Activated CD8-positive, alpha-beta memory T cell treated with anti-CD3 and anti-CD28 coated beads for 1 hour (primary cell): ENCODE measurements at places on chromosomes 4 and X.

GRCh38 chr4:147629783-147630730 lies 12.9 kb downstream of the TMEM184C start:
- no peak for DNase-seq

DNA sequence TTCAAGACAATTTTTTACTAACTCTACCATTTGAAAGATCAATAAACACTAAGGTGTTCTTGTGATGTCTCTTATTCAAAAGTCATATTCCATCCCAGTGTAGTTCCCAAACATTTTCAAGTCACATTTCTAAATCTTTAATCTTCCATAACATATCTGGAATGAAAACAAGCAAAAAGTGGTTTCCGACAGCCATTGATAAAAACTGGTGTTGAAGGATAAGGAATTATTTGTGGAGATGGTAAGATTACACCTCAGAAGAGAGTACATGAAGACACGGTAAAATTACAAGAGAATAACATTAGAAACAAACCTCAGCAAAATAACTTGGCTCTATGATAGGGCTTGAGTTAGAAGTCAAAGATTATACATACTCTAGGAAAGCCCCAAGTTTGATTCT lies 4.3 kb downstream of the CHIC2 start:
- no peak for DNase-seq

GRCh38 chrX:74536832-74537371 lies 77.5 kb downstream of the RLIM start:
- DNase-seq = no peak

GRCh38 chr4:2076908-2077536 lies 17.9 kb downstream of the NAT8L start:
- DNase-seq = no peak

DNA sequence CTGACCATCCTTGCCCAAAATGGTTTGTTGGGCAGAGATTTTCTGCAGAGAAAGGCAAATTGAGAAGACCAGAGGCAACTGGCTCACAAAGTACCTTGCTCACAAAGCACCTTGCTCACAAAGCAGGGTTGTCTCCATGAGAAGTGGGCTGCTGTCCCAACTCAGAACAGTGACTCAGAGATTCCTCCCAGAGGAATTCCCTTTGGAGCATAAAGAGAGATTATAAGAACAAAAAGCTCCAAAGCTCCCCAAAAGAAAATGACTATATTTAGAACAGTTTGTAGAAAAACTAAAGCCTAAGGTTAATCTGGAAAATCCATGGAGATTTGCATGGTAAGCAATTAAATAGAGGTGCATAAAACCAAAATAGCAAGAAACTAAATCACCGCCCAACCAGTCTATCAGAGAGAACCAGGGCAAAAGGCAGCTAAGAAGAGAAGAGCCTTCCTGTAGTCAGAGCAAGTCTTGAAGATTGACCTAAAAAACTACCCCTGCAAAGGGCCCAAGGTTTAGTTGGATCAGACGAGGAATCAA lies 731.4 kb downstream of the FAT4 start:
- DNase-seq = no peak

- no peak for DNase-seq
These were observed 63.6 kb downstream of the HADH start for GRCh38 chr4:108053251-108053711.

DNA sequence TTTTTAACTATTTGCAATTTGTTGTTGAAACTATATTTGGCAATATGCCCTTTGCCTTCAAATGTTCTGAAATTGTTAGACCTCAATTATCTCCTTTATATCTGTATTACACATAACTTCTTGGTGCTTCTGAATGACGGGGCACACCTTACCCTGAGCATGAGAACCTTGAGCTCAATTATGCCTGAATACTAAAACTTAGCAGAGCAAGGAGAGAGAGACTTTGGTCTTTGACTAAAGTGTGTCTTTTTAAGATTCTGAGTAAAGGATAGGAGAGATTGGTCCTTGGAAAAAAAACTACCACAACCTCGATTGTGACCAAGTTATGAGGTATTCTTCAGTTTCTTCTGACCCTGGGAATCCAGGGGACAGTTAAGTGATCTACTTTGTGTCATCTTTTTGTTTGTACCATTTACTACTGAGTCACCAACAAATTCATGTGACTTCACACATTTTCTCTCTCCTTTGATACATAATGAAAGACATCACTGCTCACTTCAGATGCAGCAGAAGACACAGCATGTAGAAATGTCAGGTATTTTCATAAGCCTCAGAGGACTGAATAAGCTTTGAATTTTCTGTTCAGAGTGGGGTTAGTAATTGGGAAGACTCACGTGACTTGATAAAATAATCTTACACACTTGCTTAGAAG lies 51.4 kb downstream of the PTTG2 start:
- no peak for DNase-seq
